ENCODE measurements at places on chromosomes 3 and 15. TPM values are rescaled to one million over a fixed set of nuclear protein-coding genes. Genes with fewer than 3 reads are reported as not detected.

DNA sequence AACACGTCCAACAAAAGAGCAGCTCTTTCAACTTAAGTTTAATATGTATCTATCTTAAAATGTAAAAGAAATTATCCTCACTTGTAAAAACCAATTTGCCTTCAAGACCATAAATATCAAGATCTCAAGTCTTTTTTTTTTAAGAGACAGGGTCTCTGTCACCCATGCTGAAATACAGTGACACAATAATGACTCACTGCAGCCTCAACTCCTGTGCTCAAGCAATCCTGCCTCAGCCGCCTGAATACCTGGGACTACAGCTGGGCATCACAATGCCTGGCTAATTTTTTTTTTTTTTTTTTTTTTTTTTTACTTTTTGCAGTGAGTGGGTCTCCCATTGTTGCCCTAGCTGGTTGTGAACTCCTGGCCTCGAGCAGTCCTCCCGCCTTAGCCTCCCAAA lies 26.0 kb downstream of the ACAP2 start:
- H3K36me3 ChIP-seq, result no peaks in the 10 kb centered on the region
- no peaks in the 10 kb centered on the region for H3K27me3 ChIP-seq
- H3K27ac ChIP-seq, result no peak overlapping the region
- DNase-seq, result no peak

- no peak overlapping the region for H3K27ac ChIP-seq
- H3K4me1 ChIP-seq, result no peaks in the 10 kb centered on the region
- no peaks in the 10 kb centered on the region for H3K27me3 ChIP-seq
Measured at GRCh38 chr15:65789759-65790425, 2.2 kb downstream of the DENND4A start.

The IL12A gene
- 1.3 TPM for total RNA-seq

The SPESP1 gene
- 0.96 TPM for total RNA-seq

DNA sequence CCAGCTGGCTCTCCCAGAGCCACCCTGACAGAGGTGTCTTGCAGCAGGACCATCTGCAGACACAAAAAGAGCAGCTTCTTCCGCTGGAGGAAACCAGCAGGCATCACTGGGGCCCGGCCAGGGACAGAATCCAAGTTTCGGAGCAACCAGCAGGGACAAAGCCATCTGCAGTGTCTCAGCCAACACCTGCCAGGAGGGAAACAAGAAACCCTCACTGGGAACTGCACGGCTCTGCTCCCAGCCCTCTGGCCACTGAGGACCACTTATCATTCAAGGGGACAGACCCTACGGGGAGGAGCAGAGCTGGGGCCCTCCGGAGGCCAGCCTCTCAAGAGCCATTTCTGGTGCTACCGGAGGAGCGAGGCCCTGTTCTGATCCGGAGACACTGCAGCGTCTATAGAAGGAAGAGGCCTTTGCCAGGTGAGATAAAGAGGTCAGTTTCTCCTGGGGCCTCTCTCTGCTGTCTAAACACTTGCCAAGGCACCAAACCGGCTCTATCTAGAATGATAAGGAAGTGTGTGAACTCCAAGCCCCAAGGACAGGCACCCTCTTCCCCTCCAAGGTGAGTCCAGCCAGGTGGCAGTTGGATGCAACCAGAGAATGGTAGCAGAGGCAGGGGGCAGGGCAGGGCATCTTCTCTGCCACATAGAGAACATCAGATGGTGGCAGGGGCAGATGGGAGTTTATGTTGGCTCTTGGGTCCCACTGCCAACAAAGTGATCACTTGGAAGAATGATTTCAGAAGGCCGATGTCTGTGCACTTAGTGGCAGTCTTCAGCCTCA lies 89.0 kb downstream of the CHSY1 start:
- H3K4me1 ChIP-seq, result peaks cover 3% of the 10 kb centered on the region
- H3K36me3 ChIP-seq, result no peaks in the 10 kb centered on the region
- H3K27ac ChIP-seq, result peak overlapping the region; percentile 54
- H3K27me3 ChIP-seq, result no peaks in the 10 kb centered on the region
- peak; percentile 60 for DNase-seq

DNA sequence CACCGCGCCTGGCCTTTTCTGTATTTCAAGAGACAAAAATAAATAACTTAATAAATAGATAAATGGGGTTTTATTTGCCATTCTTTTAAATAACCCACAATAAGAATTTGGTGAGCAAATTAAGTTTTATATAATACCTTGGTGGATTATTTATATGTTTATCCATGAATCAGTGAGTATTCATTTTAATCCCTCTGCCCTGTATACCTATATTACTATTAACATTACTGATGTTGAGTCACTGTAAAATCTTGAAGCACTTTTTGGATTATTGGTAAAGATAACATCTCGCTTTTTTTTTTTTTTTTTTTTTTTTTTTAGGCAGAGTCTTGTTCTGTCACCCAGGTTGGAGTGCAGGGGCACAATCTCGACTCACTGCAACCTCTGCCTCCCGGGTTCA lies 154.1 kb downstream of the ZNF609 start:
- no peak overlapping the region for H3K27ac ChIP-seq
- no peaks in the 10 kb centered on the region for H3K36me3 ChIP-seq
- no peaks in the 10 kb centered on the region for H3K4me1 ChIP-seq
- no peaks in the 10 kb centered on the region for H3K27me3 ChIP-seq

DNA sequence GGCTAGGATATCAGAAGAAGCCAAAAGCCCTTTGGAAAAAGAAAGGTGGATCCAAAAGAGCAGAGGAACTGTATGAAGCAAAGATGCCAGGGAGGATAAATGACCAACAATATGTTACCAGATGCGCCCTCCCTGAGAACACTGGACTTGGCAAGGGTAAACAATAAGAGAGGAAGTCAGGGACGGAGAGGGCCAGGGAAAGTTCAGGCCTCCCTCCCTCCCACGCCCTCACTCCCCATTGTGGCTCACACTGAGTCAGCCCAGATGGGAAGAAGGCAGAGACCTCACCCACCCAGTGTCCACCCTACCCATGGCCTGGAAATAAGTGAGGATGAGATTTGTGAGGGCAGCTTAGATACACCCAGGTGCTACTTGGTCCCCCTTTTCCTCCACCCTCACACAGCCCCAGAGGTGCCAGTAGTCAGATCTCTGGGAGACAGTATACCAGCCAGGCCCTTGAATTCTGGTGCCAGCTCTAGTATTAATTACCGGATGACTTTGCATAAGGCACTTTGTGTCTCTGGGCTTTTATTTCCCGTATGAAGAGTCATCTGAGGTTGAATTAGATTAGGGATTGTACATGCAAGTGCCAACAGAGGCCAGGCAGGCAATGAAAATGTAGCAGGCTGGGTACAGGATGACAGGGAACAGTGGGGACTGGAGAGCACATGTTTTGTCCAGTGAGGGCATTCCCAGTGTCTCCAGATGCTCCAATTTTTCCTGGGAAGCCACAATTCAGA lies 35.1 kb upstream of the FRMD4B start:
- H3K4me3 ChIP-seq, result no peak overlapping the region
- no peak for DNase-seq
- no peaks in the 10 kb centered on the region for H3K4me1 ChIP-seq
- no peak overlapping the region for H3K27ac ChIP-seq

The MEX3B gene
- 47.6 TPM for total RNA-seq

The CFAP20DC gene
- 0.36 TPM for total RNA-seq

- no peaks in the 10 kb centered on the region for H3K36me3 ChIP-seq
- no peaks in the 10 kb centered on the region for H3K4me1 ChIP-seq
- H3K27me3 ChIP-seq, result no peaks in the 10 kb centered on the region
- H3K4me3 ChIP-seq, result peak within 1 kb of the TSS; percentile 99
- peak; percentile 96 for DNase-seq
Measured at GRCh38 chr3:47781685-47782445, at the start of gene SMARCC1. Gene SMARCC1, minus strand, starts transcription at chr3:47781893. Its CDS starts 96 bp downstream, at chr3:47781797.

The CTXN2 gene
- not detected for total RNA-seq

The CCR3 gene
- not detected for total RNA-seq

- no peak overlapping the region for H3K27ac ChIP-seq
- no peak for DNase-seq
- H3K4me3 ChIP-seq, result no peak overlapping the region
Measured at GRCh38 chr3:45496555-45496954, 98.0 kb upstream of the LIMD1 start.

DNA sequence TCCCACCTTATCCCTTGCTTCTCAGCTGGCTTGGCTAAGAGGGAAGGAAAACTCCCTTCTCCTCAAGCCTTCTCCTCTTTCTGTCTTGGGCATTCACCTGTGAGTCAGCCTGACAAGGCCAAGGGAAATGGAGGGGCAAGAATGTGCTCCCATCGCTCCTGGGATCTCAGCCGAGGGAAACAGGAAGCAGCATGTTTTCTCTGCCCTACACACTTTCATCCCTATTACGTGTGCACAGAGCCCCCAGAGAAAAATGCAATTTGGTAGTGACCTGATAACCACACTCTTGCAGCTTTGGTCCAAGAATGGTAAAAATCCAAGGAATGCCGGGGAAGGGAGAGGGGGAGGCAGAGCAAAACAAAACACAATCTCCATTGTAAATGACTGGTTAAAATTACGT lies 32.9 kb upstream of the MTMR10 start:
- H3K27me3 ChIP-seq, result no peaks in the 10 kb centered on the region
- no peak for DNase-seq
- no peak overlapping the region for H3K27ac ChIP-seq
- no peak overlapping the region for H3K4me3 ChIP-seq
- no peaks in the 10 kb centered on the region for H3K36me3 ChIP-seq

DNA sequence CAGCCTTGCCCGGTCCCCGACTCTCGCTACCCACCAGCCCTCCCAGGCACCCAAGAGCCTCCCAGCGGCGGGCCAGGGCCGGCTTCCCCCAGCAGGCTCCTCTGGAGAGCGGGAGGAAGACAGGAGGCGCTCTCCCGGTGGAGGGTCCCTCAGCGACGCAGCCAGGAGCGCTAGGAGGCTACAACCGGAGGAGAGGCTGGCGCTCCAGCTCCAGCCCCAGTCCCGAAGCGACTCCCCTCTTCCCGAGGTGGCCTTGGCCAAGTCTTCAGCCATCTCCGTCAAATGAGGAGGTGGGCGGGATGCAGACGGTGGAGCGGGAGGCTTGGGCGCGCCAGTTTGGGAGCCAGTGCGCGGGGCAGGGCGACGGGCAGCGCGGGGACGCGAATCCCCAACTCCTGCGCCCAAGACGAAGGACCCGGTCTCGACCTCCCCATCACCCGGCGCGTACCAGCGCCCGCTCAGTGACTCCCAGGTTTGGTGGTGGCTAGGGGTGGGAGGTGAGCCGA lies 722 bp downstream of the CHRNA3 start:
- no peak for DNase-seq
- H3K4me1 ChIP-seq, result no peaks in the 10 kb centered on the region
- no peak overlapping the region for H3K27ac ChIP-seq
- peaks cover 2% of the 10 kb centered on the region for H3K27me3 ChIP-seq
- H3K36me3 ChIP-seq, result no peaks in the 10 kb centered on the region
- H3K4me3 ChIP-seq, result peak overlapping the region; percentile 30
